ENCODE measurements at places on chromosomes 12 and 14.

DNA sequence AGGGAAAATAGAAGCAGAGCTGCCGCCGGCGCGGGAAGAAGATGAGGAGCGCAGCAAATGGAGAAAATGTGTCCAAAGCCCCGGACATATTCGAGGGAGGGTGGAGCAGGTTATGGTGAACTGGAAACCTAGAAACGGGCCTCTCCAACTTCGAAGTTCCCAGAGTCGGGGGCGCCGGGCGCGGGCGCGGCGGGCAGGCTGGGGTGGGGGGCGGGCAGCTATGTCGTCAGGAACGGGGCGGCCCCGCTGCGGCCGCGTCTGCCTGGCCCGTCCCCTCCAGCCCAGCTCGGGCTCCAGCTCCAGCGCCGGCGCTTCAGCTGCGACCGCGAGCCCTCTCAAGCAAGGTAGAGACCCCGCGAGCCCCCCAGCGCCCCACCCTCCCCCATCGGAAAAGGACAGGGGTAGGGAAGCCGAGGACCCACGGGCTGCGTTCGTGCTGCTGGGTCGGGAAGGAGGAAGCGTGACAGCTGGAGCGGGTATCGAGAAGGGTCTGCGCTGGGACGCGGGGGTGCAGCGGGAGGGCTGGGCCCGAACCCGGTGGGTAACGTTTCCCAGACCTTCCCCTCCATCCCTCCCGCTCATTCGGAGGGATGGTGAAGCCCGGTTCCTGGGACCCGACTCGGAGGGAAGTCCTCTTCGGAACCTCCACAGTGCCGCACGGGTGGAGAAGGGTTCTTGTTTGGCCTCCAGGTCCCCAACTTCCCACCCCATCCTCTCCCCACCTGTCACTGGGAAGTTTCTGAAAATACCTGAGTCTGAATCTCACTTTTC lies 1.0 kb downstream of the DGKA start:
- no peak for DNase-seq
- no peaks in the 10 kb centered on the region for H3K36me3 ChIP-seq
- peak overlapping the region; percentile 66 for H3K4me3 ChIP-seq
- H3K27ac ChIP-seq: no peak overlapping the region

DNA sequence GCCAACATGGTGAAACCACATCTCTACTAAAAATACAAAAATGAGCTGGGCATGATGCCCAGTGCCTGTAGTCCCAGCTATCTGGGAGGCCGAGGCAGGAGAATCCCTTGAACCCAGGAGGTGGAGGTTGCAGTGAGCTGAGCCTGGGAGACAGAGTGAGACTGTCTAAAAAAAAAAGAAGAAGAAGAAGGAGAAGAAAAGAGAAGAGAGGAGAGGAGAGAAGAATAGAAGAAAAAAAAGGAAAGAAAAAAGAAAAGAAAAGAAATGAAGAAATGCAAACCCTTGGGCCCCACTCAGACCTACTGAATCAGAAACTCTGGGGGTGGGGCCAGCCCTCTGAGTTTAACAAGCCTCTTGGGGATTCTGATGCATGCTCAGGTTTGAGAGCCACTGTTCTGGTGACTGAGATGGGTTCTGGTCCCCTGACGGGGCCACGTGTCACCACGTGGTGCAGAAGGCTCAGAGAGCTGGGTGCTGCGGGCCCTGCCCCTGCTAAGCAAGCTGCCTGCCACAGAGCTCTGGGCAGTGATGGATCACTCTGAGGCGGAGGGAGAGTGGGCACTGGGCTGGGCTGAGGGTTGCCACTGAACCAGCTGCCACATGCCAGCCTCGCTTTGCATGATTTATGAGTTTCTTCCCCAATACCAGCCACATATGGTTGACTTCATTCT lies 37.5 kb downstream of the ERH start:
- H3K27ac ChIP-seq: no peak overlapping the region
- H3K4me1 ChIP-seq: no peaks in the 10 kb centered on the region
- no peak overlapping the region for H3K4me3 ChIP-seq
- no peaks in the 10 kb centered on the region for H3K27me3 ChIP-seq

GRCh38 chr14:72172597-72172996 lies 240.4 kb downstream of the RGS6 start:
- no peak overlapping the region for H3K27ac ChIP-seq
- no peaks in the 10 kb centered on the region for H3K36me3 ChIP-seq
- DNase-seq: no peak
- H3K4me3 ChIP-seq: no peak overlapping the region
- H3K27me3 ChIP-seq: no peaks in the 10 kb centered on the region

DNA sequence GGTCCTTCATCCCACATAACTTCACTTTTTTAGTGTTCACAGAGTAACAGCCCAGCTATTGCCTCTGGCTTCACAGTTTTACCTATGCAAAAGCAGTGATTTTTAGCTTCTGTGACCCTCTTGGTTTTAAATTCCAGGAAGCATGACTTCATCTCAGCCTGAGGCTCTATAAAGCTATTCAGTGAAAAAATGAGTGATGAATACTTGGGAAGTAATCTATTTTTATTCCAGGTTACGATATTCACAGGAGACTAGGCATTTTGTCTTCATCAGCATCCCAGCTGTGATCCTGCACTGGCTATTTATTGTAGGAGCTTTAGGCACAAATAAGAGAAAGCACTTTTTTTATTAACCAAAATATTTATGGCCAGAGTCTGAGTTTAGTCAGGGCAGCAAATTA lies 164.8 kb downstream of the SNAPC1 start:
- H3K4me1 ChIP-seq: peaks cover 3% of the 10 kb centered on the region
- no peaks in the 10 kb centered on the region for H3K27me3 ChIP-seq
- no peak for DNase-seq
- no peaks in the 10 kb centered on the region for H3K36me3 ChIP-seq
- no peak overlapping the region for H3K27ac ChIP-seq

DNA sequence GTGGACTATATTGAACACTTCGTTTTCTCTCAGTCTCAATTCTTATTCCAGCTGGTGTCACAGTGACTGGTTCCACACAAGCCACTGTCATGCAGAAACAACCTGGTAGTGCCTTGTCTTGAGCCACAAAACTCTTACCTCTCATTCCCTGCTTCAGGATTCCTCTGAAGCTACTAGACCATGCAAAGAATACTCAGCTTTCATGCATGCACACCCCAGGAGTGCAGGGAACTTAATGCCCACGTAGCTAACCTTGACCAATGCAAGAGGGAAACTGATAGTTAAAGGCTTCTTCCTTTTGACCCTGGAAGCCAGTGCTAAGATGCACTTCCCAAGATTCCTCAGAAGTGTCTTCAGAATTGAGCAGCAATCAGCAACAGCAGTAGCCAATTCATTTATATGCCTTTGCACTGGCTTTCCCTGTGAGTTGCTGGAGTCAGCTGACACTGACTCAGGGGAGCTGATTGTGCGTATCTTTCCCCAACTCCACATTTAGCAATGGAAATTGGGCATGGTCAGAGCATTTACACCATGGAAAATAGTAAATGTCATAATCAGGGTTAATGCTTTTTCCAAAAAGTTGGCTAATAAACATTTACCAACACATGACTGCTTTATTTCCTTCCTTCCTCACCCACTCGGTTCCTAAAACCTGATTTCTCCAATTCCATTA lies 113.6 kb upstream of the SLC35F4 start:
- H3K4me3 ChIP-seq: no peak overlapping the region
- peaks cover 2% of the 10 kb centered on the region for H3K4me1 ChIP-seq
- H3K36me3 ChIP-seq: no peaks in the 10 kb centered on the region
- no peak for DNase-seq
- no peak overlapping the region for H3K27ac ChIP-seq
- no peaks in the 10 kb centered on the region for H3K27me3 ChIP-seq

- no peaks in the 10 kb centered on the region for H3K27me3 ChIP-seq
- DNase-seq: no peak
- no peaks in the 10 kb centered on the region for H3K36me3 ChIP-seq
- peaks cover 6% of the 10 kb centered on the region for H3K4me1 ChIP-seq
- H3K4me3 ChIP-seq: no peak overlapping the region
- no peak overlapping the region for H3K27ac ChIP-seq
Measured at GRCh38 chr14:32366986-32367385, 37.9 kb downstream of the AKAP6 start.

DNA sequence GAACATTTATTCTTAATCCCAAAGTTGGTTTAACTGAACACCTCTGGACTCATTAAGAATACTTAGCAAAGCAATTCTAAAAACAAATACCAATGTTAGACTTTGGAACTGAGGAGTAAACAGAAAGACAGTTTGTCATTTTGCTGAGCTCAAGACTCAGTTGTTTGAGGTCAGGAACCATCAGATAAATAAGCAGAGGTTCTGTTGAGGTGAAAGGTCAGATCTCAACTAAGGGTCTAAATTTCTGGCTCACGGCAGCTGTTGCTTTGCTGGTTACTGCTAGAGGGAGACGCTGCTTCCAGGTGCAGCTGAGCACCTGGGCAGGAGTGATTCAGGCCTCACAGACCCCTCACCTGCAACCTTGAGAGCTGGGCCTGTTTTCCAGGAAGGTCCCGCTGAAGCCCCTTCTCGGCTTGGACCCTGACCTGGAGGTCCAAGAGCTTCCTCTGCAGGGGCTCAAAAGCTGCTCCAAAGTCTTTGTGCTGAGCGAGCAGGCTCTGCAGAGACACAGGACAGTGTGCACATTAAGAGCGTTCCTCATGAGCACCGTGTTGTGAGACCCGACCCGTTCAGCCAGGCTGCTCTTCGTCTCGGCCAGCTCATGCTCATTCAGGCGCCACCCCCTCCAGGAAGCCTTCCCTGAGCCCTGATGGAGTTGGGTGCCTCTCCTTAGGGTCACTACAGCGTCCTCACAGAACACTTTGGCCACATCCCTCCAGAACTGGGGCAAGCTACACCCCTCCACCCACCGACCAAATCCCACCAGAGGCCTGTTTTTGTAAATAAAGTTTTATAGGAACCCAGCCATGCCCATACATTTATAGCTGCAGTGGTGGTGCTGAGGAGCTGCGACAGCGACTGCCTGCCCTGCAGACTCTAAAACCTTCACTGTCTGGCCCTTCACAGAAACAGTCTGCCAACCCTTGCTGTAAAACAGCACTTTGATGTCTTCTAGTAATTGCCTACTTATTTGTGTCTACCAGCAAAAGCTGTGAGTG lies 72.0 kb downstream of the SYNE3 start:
- H3K27me3 ChIP-seq: no peaks in the 10 kb centered on the region
- DNase-seq: no peak
- no peaks in the 10 kb centered on the region for H3K4me1 ChIP-seq
- no peak overlapping the region for H3K4me3 ChIP-seq
- H3K27ac ChIP-seq: no peak overlapping the region

DNA sequence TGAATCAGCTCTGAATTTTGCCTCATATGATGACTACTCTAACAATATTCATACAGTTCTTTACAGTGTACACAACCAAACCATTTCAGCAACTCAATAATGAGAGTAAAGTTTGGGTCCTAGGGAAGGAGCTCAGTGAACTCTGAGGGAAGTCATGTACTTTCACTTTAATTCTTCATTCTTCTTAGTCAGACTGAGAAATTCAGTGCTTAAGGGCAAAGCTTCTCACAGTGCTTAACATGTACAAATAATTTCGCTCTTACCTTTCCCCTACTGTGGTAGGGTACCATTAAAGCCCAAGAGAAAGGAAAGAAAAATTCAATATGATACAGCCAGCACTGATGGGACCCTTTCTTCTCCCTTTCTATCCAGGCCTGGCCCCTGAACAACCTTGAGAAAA lies 435.0 kb downstream of the NELL2 start:
- no peaks in the 10 kb centered on the region for H3K36me3 ChIP-seq
- H3K27me3 ChIP-seq: no peaks in the 10 kb centered on the region
- H3K27ac ChIP-seq: no peak overlapping the region
- no peak for DNase-seq

DNA sequence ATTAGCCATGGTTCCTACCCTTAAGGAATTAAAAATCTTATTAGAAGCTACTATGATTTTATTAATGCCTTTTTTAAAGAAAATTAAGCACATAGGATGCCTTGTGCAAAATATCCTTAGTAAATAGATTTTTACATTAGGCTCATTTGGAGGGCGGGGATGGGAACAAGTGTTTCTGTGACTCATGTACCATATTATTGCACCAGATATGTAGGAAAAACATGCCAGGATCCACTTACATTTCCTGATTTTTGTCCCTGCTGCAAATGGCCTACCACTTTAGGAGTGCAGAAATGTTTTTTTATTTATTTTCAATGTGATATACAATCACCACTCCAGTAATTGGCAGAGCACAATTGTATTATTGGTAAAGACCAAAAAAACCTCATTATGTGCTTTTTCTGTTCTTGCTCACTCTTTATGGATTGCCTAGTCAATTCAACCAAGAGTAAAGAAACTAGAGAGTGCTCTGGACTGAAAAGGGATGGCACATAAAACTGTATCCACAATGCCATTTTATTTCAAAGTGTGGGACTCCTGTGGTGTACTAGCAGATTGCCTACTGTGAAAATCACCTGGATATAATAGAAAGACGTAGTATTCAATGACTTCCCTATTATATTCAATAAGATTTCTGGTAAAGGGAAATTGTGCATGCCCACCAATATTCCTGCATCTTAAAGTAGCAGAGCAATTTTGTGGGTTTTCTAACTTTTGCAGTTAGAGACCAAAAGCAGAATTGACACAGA lies 86.9 kb downstream of the ANO6 start:
- no peaks in the 10 kb centered on the region for H3K36me3 ChIP-seq
- H3K4me3 ChIP-seq: no peak overlapping the region
- 0 out of 2 replicates have a peak, but pooled peaks cover 2% of the 10 kb centered on the region for H3K4me1 ChIP-seq
- no peaks in the 10 kb centered on the region for H3K27me3 ChIP-seq

DNA sequence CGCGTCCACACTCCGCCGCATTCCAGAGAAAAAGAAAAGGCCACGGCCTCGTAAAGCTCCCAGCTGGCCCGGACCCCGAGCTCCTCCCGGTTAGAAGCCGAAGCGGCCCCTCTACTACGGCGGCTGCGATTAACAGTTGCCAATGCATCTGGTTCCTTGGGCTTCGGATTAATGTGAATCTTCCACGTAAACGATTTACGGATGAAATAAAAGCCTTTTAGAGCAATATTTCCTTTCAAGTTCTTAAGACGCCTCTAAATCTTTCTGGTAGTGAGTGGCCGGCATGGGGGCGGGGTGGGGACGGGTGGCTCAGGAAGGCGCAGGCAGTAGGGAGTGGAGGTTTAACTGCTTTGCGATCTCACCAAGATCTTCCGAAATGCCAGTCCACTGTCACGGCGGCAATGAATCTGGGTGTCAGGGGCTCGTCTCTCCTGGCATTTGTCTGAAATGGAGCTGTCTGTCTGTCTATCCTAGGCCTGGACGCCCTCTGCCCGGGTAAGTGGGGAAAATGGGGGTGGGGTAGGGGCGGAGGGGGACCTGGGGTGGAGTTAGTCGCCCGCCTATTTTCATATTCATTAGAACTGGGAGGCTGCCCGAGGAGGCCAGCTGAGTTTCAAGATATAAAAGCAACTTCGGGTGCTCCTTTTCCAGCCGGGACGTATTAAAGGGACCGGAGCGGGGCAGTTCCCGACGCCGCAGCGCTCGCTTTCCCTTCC lies 413 bp upstream of the ALX1 start:
- H3K4me1 ChIP-seq: peaks cover 5% of the 10 kb centered on the region
- H3K4me3 ChIP-seq: peak overlapping the region; percentile 64
- no peak for DNase-seq
- H3K36me3 ChIP-seq: no peaks in the 10 kb centered on the region
- no peak overlapping the region for H3K27ac ChIP-seq
- H3K27me3 ChIP-seq: peaks cover 36% of the 10 kb centered on the region

All from iPS DF 6.9 (cell line).